Lung (tissue), 17 donors: ENCODE measurements at places on chromosomes 16 and 17.

- DNase-seq: no peak
Measured at GRCh38 chr16:63921737-63922295, 1200.0 kb downstream of the CDH11 start.

DNA sequence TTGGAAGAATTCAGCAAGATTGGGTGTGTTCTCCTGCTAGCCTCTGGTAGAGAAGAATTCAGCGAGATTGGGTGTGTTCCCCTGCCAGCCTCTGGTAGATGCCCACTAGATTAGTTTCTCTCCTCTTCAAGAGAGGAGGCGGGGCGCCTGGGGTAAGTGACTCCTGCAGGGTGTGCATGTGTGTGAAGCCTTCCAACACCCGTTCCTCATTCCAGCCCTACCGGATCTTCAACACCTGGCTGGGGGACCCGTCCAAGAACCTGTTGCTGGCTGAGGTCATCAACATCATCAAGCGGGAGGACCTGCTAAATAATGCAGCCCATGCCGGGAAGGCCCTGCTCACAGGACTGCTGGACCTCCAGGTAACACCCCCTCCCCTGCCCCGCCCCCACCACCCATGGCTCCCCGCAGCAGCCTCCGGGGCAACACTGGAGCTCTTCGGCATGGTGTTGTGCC lies 21.3 kb downstream of the TMEM186 start:
- DNase-seq: peak; percentile 12

- DNase-seq: peak; percentile 20
Measured at GRCh38 chr17:68102318-68102758, 66.8 kb downstream of the KPNA2 start.

DNA sequence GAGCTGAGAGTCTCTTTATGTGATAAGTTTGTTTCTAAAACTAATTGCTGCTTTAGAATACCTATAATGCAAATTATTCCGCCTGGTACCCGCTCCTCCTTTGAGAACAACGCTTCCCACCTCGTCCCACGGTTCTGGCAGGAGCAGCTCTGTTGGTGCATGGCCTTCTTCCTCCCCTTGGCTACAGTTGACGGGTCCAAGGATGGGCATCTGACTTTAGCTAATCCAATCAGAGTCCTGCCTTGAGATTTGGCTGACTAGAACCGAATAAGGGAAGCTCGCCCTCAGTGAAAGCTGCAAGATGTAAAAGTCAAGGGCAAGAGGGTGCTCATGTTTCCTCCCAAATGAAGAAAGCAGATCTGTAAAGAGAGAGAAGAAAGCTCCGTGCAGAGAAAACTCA lies 481.3 kb downstream of the SLC39A11 start:
- DNase-seq: no peak
